NCI-H1092 treated with DMSO at 0.1 percent for 48 hours (cell line): ENCODE measurements at places on chromosomes 6 and 20.
A peak's percentile ranks its signal among the peaks of the same experiment; 100 is the strongest.

DNA sequence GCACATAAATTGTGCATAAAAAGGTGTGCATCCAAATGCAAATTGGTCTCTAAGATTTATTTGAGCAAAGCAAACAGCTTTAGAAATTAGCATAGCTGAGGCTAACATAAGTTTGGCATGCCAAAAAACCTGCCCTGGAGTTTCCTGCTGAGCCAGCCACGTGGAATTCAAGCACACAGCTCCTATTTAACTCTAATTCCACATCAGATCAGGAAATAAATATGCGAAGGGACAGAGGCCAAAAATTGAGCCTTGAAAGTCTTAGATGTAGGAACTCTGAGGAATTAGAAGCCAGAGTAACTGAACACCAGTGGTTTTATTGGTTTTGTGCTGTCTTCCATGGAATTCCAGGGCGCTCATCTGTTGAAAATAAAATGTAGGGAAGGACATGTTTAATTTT, 19.6 kb downstream of the SOBP start:
- no peak for DNase-seq

- DNase-seq: no peak
Measured at GRCh38 chr20:34006619-34007018, 12.9 kb downstream of the RALY start.

GRCh38 chr6:4164117-4164442, 28.7 kb upstream of the ECI2 start:
- DNase-seq: no peak

GRCh38 chr6:12324748-12325147, 34.6 kb downstream of the EDN1 start:
- no peak for DNase-seq

DNA sequence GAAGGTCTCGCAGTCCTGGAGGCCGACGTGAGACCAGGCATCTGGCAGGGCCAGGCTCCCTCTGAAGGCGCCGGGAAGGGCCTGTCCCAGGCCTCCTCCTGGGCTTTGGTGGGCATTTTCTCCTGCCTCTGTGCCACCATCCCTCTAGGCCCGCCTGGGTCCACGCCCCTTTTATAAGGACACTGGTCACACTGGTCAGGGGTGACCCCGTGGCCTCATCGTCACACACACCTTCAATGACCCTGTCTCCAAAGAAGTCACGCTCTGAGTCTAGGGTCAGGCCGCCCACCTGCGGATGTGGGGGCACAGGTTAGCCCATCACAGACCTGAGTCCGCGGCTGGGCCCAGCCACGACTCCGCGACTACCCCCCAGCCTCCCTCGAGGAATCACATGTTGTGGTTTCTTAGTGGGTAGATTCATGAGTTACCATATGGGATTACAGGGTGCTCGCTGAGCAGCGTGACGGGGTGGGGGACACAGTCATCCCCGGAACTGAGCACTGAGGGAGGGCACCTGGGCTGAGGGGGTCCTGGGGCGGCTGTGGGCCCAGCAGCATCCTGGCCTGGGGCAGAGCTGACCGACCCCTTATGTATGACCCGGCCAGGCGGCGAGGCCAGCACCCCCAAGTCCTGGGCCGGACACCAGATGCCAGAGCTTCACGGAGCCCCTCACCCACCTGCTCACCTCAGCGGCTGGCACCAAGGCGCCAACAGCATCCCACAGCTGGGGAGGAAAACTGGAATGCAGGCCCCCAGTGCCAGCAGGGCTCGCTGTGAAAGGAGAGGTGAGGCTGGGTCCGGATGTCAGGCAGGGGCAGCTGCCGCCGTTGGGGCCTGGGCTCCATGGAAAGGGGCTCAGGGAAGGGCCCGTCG, 115.9 kb downstream of the DLL1 start:
- no peak for DNase-seq

DNA sequence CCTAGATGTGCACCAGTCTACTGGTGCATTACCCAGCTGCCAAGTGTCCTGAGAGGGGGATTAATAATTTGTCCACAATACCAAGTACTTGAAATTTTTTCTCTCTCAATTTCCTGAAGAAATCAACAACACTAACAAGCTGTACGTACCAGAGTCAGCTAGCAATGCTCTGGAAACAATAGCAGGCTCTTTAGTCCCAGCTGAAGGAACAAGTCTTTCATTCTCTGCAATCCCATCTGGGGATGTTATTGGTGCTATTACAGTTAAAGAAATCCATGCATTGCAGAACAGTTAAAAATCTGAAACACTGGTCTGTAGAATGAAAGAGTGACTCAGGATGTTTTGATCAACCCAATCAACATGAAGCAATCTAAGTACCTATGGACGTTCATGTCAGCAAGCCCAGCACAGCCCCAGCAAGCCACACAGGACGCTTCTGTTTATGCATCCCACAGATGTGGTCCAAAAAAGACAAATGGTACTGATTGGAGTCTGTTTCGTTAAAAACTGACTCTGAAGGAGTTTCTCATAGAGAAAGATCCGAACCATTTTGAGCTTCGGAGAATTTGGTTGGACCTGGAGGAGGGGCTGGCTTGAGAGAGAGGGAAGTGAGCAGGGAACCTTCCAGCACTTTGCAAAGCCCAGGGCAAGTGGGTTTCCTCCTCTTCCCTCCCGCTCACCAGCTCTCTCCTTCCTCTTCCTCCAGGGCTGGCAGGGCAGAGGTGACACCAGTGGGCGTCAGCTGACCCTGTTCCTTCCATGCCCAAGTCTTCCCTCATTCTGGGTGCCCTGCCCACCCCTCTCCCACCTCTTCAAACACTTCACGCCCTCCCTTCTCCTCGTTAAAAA, 11.9 kb downstream of the PRR18 start:
- DNase-seq: no peak

DNA sequence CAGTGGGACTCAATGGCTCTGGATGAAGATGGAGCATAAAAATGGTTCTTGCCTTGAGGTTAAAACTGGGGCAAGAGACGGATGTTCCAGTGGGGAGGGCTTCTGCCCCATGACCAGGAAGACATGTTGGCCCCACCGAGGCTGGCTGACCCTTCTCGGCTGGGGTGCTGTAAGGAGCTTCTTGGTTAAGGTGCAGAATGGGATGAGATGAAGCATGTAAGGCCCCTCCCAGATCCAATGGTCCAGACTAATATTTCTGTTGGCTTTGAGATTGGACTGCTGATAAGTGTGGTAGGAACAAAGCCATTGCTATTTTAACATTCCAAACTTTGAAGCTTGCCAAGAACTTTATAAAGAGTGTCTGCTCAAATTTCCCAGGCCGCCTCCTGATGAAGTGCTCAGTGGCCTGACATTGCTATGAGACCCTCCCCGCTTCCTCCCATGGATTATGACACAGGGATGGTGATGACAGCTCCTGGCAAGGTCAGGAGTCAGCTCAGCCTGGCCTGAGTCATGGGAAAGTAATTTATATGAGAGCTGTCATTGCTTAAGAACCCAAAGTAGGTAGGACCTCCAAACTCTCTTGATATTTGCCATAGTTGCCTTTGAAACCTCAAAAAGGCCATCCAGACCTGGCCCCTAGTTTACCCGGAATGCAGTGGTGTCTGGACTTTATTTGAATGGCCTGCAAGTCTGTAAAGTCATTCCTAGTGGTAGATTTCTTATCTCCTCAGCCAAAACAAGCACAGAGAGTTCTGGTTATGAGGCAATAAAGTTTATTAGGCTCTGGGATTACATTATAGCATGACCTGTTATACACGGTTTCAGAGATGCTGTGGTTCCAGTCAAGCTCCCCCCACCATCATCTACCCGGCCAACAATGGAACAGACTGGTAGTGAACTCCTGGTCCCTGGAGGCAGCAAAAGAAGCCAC, 55.2 kb downstream of the TGM2 start:
- no peak for DNase-seq

DNA sequence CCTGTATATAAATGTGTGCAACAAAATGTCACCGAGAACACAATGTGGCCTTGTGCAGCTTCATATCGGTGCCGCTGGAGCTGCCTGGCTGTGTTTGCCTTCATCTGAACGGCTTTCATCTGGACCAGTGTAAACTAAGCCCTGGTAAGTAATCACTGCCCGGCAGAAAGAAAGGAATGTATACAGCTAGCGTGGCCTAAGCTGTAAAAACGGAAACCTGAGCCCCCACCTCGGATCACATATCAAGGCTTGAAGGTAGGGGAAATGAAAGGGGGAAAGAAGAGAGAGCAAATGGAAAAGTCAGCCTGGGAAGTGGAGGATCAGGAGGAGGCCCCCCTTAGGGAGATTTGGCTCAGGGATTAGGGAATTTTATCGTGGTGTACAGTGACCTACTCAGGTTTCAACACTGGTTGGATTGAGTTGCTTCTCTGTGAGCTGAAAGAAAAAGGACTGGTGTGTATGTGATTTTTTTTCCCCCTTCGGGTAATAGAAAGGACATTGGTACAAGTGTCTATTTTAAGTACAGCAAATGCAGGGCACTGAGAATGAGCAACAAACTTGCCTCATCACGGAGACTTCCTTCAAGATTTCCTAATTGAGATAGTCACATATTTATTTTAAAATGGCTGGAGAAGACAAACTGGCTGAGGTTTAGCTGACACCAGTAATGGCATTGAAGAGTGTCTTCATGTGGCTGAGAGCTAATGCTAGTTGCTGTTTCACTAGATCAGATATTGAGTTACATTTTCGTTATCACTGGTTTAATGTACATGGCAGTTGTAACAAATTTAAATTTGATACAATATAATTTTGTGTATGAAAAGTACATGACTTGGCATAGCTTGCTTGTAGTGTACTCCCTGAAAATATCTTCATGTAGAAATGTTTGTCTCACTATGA, 3.5 kb downstream of the SOBP start:
- peak; percentile 80 for DNase-seq

- no peak for DNase-seq
Measured at GRCh38 chr6:52893803-52894202, 15.7 kb downstream of the GSTA3 start.

DNA sequence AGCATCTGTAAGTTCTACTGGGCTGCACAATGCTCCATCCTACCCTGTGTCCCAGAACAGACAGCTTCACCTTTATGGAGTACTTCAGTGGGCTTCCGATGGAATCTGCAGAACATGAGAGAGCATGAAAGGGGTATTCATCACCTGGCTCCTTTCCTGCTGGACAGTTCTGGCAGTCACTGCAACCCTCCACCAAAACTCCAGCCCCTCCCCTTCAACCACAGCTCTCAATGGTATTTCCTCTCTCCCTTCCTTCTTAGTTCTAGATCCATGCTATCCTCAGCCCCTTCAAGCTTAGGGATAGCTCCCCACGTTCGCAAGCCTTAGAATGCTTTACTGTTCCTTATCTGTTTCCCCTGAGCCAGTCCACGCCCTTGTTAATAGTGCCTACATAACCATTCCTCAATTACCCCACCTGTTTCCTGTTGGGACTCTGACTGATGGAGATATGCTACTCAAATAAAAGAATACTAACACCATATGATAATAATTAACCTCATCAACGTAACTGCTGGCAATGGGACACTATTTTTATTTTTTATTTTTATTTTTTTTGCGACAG, 26.8 kb downstream of the TRAM2 start:
- no peak for DNase-seq

DNA sequence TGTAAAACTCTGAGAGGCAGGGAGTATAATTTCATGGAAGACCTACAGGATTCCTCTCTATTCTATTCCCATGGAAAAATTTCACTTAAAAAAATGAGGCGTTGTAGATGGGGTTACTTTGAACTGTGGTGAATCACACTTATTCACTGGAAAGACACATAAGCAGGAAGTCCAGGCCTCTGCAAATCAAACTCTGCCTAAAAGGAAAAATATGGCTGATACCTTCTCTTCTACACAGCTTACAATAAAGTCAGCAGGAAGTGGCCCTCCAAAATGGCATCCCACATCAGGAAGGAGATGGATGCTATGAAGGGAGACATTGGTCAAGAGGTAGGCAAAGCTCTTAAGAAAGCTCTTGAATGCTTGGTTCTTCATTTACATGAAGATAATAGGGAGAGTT, 115.9 kb downstream of the FYN start:
- DNase-seq: no peak

DNA sequence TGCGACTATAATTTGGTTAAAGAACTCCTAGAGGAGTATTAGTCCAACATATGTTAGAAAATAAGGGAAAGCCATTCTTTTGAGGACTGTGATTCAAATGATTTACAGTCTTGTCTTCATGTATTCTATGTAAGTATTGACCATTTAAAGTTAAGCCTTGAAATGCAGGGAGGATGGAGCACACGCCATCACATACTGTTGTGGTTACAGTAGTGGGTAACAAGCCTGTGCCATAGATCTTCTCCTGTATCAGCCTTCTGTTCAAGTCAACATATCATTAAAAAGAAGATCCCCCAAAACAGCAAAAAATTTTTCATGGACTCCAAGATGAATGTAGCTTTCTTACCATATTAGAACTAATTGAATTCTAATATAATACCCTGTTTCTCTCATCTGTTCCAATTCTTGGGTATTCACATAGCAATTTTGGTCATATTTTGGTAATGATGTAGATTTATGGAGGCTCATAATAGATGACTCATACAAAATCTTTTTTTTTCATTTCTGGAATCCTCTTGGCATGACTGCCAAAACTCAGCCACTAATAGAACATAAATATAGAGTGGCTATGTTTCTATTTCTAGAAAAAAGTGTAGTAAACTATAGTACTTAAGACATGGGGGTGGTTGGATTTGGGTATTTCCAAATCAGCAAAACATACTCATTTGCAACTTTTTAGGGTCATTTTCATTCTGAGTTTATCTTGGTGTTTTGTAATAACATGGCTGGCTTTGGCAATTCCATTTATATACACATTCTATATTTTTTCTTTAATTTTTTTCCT, 413.5 kb downstream of the BCKDHB start:
- no peak for DNase-seq

DNA sequence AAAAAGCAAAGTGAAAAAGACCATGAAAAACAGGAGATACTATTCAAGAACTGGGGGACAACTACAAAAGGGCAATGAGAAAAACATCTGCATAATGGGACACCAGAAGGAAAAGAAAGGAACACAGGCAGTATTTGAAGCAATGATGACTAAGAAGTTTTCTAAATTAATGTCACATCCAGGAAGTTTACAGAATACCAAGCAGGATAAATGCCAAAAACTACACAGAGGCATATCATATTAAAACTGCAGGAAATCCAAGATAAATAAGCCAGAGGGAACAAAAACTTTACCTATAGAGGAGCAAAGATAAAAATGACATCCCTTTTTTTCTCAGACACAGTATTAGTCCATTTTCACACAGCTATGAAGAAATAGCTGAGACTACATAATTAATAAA, 193.0 kb downstream of the ERMARD start:
- no peak for DNase-seq

GRCh38 chr6:136037242-136037875, 185.9 kb downstream of the PDE7B start:
- no peak for DNase-seq

GRCh38 chr6:108524528-108525248, 36.0 kb upstream of the FOXO3 start:
- DNase-seq: no peak

- DNase-seq: peak; percentile 77
Measured at GRCh38 chr20:41524980-41525613, 93.1 kb downstream of the CHD6 start.

DNA sequence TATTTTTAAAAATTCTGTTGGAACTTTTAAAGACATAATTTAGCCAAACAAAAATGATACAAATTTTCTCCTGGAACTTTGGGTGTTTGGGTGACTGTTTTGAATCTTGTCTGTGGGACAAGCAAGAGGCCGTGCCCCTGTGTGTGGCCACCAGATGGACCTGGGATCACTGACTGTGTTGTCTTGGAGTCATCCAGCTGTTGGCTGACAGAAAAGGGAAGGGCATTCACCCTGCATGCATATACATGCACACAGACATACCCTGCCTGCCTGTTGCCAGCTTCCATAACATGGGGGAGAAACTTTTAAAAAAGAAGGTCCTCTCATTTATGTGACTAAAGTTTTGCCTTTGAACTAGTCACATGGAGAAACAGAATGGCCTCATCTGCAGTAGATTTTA, 72.7 kb downstream of the BLOC1S5 start:
- DNase-seq: no peak
